Bronchus fibroblast of lung (primary cell): ENCODE measurements at places on chromosomes 5 and 9. TPM values are rescaled to one million over a fixed set of nuclear protein-coding genes. Genes with fewer than 3 reads are reported as not detected.

Gene RIOK2
- 12.5 and 16.3 TPM in 2 replicates for total RNA-seq

Gene FBP1
- total RNA-seq = not detected in 2 replicates

Gene SHB
- 13.4 and 14.4 TPM in 2 replicates for total RNA-seq

Gene MYMK
- total RNA-seq = not detected in 2 replicates

Gene SOWAHA
- under 0.01 TPM in 1 of 2 replicates, not detected in the other for total RNA-seq
